ENCODE measurements at places on chromosomes 5 and 9.

GRCh38 chr9:129414377-129414992 is 206.4 kb downstream of the C9orf50 start:
- peak; percentile 30 for DNase-seq

DNA sequence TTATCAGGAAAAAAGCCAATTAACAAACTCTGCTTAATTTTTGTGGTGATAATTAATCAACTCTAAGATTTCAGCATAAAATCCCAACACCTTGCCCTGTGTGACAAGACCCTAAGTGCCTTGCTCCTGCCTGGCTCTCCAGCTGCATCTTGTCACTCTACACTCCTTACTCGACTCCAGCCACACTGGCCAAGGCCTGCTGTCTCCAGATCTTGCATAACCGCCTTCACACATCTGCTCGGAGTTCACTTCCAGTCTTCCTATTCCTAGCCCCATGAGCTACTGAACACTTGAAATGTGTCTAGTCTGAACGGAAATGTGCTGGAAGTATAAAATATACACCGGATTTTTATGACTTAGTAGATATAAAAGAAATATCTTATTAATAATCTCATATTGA is 259.6 kb downstream of the EPB41L4A start:
- no peak for DNase-seq

DNA sequence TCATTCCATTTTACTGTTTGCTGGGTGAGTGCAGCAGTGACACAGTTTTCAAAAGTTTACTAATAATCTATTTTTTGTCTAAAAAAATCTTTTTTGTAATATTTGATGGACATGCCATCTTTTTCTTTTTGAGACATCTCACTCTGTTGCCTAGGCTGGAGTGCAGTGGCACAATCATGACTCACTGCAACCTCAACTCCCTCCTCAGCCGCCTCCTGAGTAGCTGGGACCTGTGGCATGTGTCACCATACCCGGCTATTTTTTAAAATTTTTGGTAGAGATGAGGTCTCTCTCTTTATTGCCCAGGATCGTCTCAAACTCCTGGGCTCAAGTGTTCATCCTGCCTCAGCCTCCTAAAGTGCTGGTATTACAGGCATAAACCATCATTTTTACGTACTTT is 86.0 kb downstream of the KDM4C start:
- DNase-seq = no peak

DNA sequence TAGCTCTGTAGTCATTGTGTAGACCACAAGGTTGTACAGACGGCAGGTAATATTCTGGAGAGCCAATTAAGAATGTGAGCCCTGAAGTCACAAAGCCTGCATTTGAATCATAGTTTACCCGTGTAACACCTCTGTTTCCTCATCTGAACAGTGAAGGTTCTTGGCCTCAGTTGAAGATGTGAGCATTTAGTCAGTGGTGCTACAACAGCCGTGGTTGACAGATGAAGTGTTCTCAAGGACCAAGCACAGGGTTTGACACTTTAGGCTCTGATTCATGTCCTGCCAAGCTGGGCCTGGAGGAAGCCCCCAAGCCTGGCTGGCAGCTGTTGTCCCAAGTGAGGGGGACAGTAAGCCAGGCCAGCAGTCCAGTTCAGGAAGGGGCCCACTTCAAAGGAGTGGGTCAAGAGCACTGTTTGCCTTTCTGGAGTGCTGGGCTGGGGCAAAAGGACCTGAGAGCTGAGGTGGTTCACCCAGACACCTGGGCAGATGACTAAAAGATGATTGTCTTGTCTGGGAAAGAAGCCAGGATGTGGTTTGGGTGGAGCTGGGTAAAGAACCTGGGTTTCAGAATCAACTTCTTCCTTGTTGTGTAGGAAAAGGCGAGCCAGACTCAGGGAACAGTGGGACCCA is 20.7 kb downstream of the FAXDC2 start:
- no peak for DNase-seq

DNA sequence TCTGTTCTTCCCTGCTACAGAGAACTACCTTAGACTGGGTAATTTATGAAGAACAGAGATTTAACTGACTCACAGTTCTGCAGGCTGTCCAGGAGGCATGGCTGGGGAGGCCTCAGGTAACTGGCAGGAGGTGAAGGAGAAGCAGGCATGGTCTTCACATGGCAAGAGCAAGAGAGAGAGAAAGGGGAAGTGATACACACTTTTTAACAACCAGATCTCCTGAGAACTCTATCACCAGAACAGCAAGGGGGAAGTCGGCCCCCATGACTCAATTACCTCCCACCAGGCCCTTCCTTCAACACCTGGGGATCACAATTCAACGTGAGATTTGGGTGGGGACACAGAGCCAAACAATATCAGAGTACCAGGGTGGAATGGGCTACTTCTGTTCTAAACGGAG is 766.8 kb downstream of the TLE1 start:
- no peak for DNase-seq

DNA sequence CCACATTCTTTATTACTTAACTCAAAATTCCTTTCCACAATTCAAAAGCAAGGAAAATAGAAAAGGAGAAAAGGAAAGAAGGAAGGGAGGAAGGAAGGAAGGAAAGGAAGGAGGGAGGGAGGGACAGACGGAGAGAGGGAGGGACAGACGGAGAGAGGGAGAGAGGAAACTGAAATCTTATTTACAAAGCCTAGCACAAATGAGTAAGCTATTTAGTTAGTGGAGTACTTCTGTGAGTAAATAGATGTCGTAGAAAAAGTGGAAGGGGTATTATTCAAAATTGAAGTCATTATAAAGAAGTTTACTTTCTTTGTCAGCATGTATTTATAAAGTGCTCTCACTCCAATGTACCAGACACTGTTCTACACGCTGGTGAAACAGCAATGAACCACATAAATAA is 177.9 kb downstream of the CETN3 start:
- DNase-seq = no peak

DNA sequence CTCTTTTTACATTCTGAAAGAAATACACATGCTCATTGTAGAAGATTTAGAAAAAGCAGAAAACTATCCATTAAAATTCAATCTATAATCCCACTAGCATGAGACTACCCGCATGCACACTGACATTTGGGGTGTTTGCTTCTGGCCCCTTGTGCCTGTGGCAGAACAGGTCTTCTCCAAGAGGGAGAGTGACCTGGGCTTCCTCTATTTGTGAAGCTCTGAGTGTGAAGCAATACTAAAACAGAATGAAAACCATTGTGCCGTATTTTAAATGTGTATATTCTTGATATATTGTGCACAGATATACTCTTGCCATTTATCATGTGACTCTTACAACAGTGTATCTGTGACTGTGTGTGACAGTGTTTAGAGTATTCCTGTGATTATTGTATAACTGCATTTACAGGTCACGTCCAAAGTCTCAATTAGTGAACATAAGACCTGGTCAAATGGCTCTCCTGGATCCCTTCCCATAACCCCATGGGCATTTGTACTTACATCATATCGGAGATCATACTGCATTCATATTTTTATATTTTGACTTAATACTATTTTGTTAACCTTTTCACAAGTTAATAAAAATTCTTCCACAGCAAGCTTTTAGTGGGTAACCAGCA is 14.7 kb upstream of the CPEB4 start:
- no peak for DNase-seq

DNA sequence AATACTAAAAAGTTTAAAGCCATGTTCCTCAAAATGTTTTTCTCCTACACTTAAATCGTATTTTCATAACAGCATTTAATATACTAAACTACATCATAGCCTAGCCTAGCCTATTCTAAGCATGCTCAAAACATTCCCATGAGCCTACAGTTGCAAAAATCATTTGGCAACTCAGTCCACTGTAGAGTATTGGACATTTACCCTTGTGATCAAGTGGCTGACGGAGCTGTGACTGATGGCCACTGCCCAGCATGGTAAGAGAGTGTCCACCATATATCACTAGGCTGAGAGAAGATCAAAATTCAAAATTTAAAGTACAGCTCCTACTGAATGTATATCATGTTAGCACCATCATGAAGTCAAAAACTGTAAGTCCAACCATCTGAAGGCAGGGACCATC is 30.9 kb downstream of the SEMA5A start:
- no peak for DNase-seq

DNA sequence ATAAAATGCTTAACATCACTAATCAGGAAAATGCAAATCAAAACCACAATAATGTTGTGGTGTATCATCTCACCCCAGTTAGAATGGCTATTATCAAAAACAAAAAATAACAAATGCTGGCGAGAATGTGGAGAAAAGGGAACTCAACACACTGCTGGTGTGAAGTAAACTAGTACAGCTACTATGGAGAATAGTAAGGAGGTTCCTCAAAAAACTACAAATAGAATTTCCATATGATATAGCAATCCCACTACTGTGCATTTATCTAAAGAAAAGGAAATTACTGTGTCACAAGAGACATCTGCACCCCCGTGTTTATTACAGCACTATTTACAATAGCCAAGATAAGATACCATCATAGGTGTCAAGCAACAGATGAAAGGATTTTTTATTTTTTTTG is 214.5 kb upstream of the RASA1 start:
- DNase-seq = no peak

GRCh38 chr9:109447329-109448076 is 50.6 kb downstream of the PTPN3 start:
- no peak for DNase-seq

DNA sequence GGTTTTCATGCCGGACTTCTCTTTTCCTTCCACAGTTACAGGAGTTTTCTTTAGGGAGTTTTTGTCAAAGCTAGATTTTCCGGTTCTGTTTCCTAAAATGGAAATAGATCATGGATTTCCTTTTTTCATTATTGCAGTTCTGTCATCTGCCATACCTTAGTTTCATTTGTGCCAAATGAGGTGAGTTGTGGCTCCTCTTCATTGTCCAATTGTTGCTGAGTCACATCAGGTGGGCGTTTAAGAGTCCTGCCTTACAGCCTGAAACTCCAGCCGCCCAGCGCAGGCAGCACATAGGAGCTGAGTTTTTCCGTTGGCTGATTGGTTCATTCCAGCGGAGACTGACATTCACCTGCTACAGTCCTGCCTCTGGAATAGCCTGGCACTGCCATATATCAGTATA is 14.1 kb downstream of the SLC25A25 start:
- no peak for DNase-seq

GRCh38 chr5:60299944-60300343 is 400.0 kb downstream of the DEPDC1B start:
- no peak for DNase-seq

GRCh38 chr5:73692166-73692640 is 66.2 kb downstream of the ARHGEF28 start:
- DNase-seq = no peak

DNA sequence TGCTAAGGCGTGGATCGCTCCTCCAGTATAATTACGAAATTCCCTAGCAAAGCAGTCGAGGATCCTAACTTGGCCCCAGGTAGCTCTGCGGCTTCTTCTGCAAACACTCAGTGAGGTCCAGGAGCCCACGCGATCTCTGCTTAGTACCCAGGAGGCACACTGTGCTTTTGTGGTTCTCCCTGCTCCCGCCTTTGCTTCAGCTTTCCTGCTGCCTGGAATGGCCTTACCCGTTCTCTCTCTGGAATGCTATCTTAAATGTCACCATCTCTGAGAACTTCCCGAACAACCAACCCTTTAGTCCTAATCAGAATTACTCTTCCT is 639 bp downstream of the INVS start:
- DNase-seq = no peak

DNA sequence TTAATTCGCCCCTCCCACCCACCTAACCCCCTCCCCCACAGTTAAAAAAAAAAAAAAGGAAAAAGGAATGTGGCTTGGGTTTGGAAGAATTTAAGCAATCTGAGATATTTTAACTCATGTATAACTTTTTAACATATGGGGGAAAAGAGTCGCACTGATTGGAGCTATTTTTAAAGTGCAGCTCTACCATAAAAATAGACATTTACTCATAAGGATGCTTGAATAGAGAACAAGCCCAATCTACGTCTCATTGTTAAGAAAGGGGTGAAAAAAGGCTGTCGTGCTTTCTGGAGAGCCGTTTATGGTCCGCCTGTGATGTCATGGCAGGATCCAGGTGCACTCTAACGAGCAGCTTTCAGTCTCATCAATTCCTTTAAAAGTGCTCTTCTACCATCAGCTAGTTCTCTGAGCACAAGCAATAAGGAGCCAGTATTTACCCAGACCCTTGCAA is 142.4 kb downstream of the ELAVL2 start:
- no peak for DNase-seq

DNA sequence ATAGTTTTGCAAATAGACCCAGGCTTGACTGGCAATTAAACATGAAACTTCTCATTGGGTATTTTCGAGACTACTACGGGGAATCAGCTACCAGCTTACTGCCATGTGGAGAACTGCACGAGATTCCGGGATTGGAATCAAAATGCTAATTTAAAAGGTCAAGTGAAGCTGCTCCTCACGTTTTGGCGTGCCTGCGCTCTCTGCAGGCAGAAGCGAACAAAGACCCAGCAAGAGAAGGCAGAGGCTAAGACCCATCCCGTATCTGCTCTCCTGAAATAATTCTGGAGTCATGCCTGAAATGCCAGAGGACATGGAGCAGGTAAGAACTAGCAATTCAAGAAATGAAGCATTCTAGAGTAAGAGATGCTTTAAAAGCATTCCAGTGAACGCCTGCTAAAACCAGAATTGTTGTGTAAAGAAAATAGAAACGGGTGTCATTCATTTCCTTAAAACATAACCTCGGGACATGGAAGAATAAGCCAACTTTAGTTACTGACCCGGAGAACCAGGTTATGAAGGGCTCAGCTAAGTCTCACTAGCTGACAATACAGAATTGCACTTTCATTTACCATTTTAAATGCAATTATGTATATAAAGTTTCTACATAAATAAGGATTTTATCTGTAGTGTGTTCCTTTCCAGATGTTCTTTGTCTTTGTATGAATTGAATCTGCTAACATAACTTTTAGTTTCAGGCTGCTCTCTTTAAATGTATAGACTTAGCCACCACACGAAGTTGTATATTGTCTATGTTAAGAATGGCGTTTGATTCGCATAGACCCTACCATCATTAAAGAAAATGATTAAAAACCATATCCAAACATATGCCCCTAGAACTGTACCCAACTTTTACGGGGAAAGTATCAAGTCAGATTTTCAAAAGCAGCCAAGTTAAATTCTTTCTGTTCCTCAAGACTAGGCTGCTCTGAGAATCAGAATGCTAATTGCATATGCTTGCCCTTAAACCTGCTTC is 2.0 kb upstream of the MAT2B start:
- no peak for DNase-seq

- DNase-seq = no peak
These were observed 88.9 kb upstream of the TRIO start for GRCh38 chr5:14054111-14054854.

DNA sequence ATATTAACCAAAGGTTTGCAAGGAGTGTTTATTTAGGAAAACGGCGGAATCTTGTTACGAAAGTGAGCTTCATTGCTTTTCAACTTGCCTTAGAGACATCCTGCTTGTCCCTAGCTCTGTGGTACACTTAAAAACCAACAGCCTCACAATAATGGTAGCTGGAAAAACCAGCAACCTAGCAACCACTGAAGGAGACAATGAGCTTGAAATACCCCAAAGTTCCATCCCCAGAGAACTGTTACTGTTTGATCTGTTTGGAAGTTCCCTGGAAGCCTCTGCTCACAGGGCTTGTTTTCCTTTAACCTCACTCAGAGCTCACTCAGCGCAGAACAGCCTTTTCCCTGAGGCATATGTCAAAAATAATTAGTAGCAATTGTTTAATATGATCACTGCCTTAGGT is 43.2 kb downstream of the SH3TC2 start:
- DNase-seq = no peak

- no peak for DNase-seq
These were observed 524.9 kb upstream of the ITGA1 start for GRCh38 chr5:52262844-52263243.

- DNase-seq = no peak
These were observed 379.4 kb downstream of the GADD45G start for GRCh38 chr9:89984214-89984613.

GRCh38 chr5:179233909-179234562 is 111.2 kb downstream of the ADAMTS2 start:
- DNase-seq = no peak

GRCh38 chr5:134851307-134851923 is 5.6 kb downstream of the C5orf24 start:
- no peak for DNase-seq

Measured in effector memory CD8-positive, alpha-beta T cell (primary cell).